Stimulated activated CD4-positive, alpha-beta T cell treated with anti-CD3 and anti-CD28 coated beads, TNF-alpha, amount 100 ng/mL, for 1 hour (primary cell): ENCODE measurements at places on chromosomes 11 and 22.
A peak's percentile ranks its signal among the peaks of the same experiment; 100 is the strongest.

- no peak for DNase-seq
These were observed 110.5 kb downstream of the ATG16L2 start for GRCh38 chr11:72924568-72925190.

GRCh38 chr11:121426476-121427399 lies 25.4 kb upstream of the SORL1 start:
- DNase-seq, result peak; percentile 45

- no peak for DNase-seq
These were observed 258.7 kb upstream of the CCDC90B start for GRCh38 chr11:83544846-83545245.

- DNase-seq, result no peak
These were observed 76.2 kb downstream of the SLC1A2 start for GRCh38 chr11:35343033-35343598.

- no peak for DNase-seq
These were observed 682.5 kb downstream of the NTM start for GRCh38 chr11:132052904-132053303.

- no peak for DNase-seq
These were observed 9.6 kb downstream of the CYB561A3 start for GRCh38 chr11:61352038-61352437.

DNA sequence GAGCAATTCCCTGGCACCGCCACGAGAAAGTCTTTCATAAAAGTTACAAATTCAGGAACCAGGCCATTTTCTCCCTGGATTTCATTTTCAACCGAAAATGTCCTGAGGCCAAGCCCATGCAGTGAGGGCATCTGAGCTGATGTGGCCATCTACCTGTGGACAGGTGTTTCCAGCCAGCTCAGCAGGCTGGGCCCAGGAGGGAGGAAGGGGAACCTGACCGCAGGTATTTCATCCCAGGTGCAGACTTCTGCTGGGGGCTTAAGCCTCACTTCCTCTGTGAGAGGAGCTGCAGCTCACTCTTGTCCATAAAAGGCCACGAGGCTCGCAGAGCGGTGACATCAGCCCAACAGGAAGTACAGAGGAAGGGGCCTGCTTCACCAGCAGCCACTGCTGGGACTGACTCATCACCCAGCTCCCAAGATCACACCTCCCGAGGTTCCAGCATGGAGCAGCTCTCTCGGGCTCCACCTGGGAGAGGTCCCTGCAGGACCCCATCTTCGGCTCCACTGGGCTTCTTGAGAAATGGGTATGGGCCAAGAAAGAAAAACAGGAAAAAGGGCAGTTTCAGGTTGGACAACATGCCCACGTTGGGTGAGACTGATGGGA lies 56.4 kb downstream of the MYH9 start:
- peak; percentile 64 for DNase-seq

GRCh38 chr11:71064702-71065515 lies 187.5 kb downstream of the SHANK2 start:
- DNase-seq, result no peak

GRCh38 chr11:72818971-72819370 lies 4.8 kb downstream of the ATG16L2 start:
- no peak for DNase-seq

- DNase-seq, result no peak
These were observed 6.1 kb downstream of the AP5B1 start for GRCh38 chr11:65774525-65775306.
